ENCODE measurements at places on chromosomes 3 and 15.

GRCh38 chr15:101162701-101163483 is 89.0 kb downstream of the CHSY1 start:
- DNase-seq, result no peak

- DNase-seq, result peak; percentile 23
Observed at GRCh38 chr15:99305761-99306505, 54.7 kb downstream of the LRRC28 start.

DNA sequence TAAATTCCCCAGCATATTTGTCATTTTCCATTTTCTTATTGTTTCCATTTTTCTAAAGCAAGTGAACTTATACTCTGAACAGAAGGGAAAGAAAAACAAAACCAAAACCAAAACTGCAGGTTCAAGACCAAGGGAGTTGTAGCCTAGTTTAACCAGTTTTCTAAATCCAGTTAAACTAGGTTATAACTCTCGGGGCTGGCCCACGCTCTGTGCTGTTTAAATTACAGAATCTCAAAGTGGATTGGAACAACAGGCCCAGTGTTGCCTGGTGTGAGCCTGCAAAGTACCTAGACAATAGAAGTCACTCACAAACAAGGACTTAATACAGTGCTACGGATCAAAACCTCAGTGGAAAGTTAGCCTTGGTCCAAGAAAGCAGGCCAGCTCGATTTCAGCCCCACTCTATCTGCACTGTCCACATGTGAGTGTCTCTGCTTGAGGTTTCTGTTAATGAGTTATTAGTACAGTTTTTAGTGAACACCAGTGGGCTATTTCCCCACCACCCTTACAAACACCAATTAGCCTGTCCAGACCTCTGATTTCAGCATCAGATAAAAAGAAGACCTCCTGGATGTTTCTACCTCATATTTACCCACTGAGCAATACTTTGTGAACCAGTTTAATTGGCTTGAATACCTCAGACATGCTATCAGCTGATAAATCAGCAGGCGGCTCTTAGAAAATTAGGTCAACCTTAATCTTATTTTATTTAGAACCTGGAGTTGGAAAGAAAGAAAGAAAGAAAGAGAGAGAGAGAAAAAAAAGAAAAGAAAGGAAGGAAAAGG is 93.8 kb upstream of the PDZRN3 start:
- DNase-seq, result no peak

DNA sequence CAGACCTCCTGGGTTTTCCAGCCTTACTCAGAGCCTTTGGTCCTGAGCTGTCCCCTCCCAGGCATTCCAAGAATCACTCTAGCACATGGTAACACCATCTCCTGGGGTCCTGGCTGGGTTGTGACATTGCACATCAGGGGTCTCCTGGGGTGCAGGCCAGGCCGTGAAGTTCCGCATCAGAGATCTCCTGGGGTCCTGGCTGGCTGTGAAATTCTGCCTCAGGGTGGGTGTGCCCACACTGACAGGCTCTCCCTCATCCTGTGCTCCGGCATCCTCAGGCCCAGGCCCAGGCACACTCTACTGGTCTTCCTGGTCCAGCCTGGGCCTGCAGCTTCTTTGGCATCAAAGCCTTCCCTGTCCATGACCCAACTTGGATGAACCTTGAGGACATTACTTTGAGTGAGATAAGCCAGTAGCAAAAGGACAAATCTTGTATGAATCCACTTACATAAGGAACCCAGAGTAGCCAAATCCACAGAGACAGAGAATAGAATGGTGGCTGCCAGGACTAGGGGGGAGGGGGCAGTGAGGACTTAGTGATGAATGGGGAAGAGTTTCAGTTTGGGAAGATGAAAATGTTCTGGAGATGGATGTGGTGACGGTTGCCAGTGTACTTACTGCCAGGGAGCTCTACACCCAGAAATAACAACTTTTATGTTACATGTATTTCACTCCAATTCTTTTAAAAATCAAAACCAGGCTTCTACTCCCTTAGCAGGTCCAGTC is 49.1 kb upstream of the KLF13 start:
- DNase-seq, result no peak

- DNase-seq, result no peak
Observed at GRCh38 chr15:85718271-85718971, 76.3 kb downstream of the KLHL25 start.

DNA sequence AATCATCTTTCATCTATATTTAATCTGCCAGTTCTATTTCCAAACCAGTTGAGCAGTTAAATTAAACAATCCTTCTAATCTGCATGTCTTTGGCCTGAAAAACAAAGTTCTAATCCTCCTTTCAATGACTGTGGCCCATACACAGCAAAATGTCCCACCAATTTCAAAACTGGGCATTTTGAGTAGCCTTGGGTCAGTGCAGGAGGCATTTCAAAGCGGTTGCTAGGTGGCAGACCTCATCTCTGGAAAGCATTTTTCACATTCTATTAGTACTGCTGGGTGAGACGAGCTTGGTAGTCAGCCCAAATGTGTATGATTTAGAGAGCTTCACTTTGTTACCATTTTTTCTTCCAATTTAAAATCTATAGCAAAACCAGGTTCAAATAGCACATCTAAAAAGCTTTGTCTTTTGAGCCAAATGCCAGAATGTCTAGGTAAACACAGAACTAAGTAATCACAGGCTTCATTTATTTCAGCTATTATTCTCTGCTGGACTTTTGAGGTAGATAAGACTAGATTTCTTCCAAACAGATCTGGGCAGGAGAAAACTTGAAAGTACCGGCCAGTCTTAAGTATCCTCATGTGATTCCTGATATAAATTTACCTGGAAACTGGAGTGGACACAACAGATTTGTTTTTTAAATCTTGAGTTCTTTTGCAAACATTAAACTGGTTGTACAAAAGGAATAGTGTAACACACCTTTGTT is 8.9 kb upstream of the ARHGEF26 start:
- DNase-seq, result no peak

DNA sequence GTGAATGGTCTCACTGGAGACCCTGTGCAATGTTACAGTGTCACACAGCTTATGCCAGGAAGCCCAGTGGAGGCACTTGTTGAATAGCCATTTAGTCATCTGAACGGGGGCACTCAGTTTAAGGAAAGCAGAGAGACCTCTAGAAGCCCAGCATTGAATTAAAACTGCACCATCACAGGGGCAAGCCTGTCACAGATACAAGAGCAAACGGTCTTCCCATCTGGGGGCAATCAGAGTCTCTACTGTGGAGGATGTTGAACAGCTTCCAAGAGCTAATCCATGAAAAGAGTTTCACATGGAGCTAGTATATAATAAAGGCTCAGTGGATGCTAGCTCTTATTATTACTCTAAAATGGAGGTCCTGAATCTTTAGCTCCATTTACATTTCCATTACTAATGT is 553.7 kb upstream of the ARRDC4 start:
- DNase-seq, result no peak

- no peak for DNase-seq
Observed at GRCh38 chr3:38574411-38575278, 74.8 kb downstream of the SCN5A start.

- DNase-seq, result no peak
Observed at GRCh38 chr3:62873761-62874710, 1.2 kb downstream of the CADPS start.

GRCh38 chr3:77189258-77189657 is 149.4 kb downstream of the ROBO2 start:
- no peak for DNase-seq

DNA sequence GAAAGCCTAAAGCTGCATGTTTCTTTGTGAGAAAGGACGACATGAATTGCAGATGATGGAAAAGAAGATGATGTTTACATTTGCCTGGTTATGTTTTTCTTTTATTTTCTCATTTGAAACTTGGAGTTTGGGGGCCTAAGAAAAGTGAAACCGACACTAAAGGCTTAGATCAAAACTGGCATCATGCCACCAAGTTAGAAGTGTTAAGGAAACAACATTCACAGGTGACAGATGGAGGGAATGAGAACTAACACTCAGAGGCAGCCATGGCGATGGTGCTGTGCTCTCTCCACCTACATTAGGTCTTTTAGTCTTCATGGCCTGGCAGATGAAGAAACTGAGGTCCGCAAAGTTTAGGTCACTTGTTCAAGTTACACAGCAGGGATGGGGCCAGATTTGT is 923.6 kb downstream of the TUSC7 start:
- no peak for DNase-seq

- DNase-seq, result no peak
Observed at GRCh38 chr3:10558736-10559135, 53.4 kb upstream of the ATP2B2 start.

GRCh38 chr3:100978011-100978659 is 15.1 kb downstream of the ABI3BP start:
- no peak for DNase-seq

- DNase-seq, result no peak
Observed at GRCh38 chr3:76324101-76324500, 538.8 kb upstream of the ZNF717 start.

GRCh38 chr3:142348460-142348859 is 99.4 kb downstream of the XRN1 start:
- no peak for DNase-seq

DNA sequence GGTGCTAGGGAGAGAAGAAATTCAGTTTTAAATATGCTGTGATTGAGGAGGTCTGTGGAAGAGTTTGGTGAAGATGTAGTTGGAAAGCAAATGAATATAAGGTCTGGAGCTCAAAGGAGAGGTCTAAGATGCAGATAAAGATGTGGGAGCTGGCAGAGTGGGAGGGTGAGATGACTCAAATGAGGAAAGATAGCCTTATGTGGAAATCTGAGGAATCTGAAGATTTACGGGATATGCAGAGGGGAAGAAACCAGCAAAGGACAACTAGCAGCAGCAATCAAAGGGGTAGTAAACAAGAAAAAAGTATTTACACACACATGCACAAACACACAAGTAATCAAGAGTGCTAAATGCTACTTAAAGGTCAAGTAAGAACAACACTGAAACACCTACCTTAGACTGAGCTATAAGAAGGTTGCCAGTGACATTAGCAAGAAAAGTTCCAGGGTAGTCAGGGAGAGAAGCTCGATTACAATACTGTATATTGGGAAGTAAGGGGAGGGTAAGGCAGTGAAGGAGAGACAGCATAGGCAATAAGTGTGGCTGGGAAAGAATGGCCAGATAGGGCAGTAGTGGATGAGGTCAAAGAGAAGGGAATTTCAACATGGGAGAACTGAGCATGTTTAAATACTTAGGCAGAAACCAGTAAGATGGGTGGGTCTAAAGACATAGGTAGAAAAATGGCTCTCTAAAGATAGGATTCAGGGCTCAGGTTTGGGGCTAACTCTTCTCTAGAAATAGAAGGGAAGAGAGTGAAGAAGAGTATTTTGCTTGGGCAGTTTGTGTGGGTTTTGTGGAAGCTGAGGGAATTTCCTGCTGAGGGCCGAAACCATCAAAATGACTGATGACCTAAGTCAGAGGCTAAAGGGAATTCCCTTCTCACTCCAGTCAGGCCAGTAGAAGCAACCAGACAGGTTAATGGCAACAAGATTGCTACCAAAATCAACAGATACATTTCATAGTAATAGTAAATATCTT is 8.9 kb downstream of the CMTM6 start:
- no peak for DNase-seq

DNA sequence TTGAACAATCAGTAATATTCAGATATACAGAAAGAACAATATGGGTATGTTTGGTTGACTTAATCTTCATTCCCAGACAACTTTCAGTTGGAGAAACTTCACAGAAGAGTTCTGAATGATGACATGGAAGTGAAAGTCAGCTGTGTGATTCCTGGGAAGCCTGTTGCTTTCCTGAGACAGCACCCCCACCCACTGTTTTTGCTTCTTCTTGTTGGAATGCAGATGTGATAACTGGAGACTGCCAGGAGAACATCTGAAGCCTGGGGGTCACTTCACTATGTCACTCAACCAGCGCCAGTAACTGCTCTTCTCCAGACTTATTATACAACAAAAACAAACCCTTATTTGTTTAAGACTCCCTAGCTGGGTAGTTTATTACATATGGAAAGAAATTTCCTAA is 599.4 kb downstream of the ZIC1 start:
- no peak for DNase-seq

- DNase-seq, result no peak
Observed at GRCh38 chr3:176942305-176942704, 255.0 kb downstream of the TBL1XR1 start.

GRCh38 chr3:174331095-174331800 is 527.9 kb upstream of the NAALADL2 start:
- DNase-seq, result no peak

DNA sequence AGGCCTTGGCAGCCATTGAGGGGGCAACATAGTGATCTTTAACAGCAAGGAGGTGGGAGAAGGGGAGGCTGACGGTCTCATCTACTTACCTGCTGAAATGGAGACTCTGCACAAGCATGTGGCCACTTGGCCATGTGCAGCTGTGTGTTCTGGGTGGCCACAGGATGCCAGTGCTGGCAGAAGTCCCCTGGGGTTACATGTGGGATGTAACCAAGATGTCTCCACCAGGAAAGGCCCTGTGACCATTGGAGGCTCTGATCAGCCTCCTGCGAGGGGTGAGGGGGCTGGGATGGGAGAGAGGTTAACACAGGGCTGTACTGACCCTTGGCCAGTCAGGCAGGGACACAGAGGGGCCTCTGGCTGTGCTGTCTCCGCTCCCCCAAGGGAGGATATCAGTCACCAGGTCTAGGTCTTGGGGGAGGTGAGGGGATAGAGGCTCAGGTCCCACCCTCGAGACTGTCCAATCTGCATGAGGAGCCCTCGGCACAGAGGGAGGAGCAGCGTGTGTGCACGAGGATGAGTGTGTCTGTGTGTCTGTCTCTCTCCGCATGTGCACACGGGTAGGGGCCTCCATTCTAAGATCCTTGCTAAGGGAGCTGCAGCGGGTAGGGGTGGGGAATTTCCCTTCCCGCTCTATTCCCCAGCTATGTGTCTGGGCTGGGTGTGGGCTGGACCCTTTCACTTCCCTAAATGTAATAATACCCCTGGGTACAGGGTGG is 19.5 kb downstream of the PRKCD start:
- no peak for DNase-seq

- DNase-seq, result no peak
Observed at GRCh38 chr15:79954661-79955060, 16.3 kb downstream of the BCL2A1 start.

GRCh38 chr15:40594429-40594836 is 384 bp downstream of the KNL1 start:
- DNase-seq, result peak; percentile 22

GRCh38 chr3:22089284-22089683 is 338.3 kb upstream of the ZNF385D start:
- DNase-seq, result no peak

GRCh38 chr3:77320514-77320913 is 280.6 kb downstream of the ROBO2 start:
- no peak for DNase-seq
